ENCODE measurements at places on chromosomes 5 and 9.

DNA sequence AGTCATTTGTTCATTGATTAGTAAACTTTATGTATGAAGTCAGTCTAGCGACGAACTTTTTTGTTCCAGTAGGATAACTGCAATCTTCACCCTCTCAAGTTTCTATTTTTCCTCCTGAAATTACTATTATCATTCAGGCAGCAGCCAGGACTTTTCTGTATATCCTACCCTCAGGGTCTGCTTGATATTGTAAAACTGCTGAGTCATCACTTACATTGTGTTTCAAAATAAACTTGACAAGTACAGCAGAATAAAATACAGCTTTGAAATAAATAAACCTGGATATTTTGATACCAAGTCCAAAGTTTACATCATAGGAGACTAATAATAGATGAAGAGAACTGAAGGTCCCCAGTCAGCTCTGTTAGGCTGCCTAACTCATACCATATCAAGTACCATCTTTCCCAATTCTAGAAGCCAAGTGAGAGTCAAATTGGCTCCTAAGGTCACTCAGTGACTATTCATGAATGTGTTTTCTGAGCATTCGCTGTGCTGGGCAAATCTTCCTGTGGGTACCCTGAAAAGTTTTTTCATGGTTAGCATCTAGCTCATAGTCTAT is 234.6 kb downstream of the PARP8 start:
- no peak for DNase-seq

DNA sequence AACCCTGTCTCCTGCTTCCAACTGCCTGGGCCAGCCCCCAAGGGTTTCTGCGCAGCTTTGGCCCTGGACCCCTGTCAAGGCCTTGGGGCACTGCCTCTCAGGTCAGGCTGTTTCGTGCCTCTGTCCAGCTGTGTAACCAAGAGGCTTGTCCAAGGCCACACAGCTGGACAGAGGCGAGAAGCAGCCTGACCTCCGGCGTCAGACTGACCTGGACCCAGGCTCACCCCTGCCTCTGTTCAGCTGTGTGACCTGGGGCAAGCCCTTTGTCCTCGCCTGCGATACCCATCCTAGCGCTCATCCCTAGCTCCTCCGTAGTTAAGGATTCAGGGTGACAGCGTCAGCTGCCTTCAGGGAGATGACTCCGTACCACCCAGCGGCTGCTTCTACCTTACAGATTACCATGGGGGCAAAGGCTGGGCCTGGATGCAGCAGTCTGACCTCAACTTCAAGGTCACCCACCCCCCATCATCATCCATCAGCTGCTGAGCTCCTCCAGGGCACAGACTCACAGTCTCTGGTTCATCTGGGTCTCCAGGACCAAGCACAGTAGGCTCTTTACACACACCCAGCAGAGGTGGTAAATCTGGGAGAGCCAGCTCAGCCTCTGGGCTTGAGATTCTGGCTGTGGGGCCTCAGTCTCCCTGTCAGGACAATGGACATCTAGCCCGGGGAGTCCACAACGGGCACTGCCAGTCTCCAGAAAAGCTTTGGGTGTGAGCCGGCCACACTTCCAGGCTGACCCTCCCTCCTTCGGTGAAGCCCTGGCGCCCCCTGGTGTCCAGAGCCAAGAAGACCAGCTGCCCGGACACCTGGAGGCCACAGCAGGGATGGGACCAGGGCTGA is 7.9 kb downstream of the AK1 start:
- peak; percentile 81 for DNase-seq

- no peak for DNase-seq
Observed at GRCh38 chr5:59276917-59277372, 616.6 kb downstream of the PDE4D start.

DNA sequence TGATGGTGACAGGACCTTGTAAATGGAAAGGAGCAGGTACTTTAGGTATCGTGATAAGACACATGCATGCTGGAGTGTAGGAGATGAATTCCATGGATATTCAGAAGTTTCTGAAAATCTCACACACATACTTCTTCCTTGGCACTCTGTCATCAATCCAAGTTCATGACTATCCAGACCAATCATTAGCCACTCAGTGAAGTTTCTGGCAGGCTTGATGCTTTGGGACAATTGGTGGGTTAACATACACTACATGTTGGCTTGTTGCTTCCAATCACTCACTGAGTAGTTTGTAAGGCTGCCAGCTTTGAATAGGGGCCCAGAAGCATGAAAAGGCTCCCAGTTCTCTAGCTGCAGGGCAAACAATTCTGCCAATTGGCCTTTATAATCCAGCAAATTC is 147.6 kb downstream of the CEMIP2 start:
- no peak for DNase-seq

DNA sequence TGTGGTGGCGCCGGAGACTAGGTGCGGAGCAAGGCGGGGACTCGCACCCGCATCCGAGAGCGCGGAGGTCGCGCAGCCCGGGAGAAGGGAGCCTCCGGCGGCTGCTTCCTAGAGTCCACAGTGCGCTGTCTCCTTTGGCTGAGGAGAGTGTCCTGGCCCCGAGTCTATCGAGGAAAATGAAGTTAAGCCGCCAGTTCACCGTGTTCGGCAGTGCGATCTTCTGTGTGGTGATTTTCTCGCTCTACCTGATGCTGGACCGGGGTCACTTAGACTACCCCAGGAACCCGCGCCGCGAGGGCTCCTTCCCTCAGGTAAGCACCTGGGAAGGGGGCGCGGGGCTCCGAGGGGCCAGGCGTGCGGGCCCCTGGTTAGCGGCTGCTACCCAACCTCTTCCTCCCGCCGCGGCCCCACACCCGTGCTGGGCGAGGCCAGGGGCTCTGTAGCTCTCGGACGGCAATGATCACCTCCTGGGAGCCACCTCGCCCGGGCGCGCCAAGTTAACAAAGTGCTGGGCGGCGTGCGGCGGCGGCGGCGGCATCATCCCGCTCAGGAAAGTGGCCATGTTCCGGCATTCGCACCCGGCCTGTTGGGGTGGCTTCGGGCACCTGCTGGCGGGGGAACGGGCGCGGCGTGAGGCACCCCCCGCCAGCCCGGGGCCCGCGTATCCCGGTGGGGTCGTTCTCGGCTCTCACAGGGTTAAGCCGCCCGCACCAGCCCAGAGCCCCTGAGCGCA is 681 bp downstream of the MAN2A1 start:
- peak; percentile 56 for DNase-seq

- DNase-seq, result no peak
Observed at GRCh38 chr9:137989999-137990715, 112.6 kb downstream of the CACNA1B start.

- peak; percentile 38 for DNase-seq
Observed at GRCh38 chr5:115602591-115603125, 379 bp upstream of the TICAM2 start.

- DNase-seq, result no peak
Observed at GRCh38 chr5:148421661-148422060, 37.9 kb downstream of the FBXO38 start.

- peak; percentile 33 for DNase-seq
Observed at GRCh38 chr5:103393101-103393754, 134.7 kb downstream of the MACIR start.

DNA sequence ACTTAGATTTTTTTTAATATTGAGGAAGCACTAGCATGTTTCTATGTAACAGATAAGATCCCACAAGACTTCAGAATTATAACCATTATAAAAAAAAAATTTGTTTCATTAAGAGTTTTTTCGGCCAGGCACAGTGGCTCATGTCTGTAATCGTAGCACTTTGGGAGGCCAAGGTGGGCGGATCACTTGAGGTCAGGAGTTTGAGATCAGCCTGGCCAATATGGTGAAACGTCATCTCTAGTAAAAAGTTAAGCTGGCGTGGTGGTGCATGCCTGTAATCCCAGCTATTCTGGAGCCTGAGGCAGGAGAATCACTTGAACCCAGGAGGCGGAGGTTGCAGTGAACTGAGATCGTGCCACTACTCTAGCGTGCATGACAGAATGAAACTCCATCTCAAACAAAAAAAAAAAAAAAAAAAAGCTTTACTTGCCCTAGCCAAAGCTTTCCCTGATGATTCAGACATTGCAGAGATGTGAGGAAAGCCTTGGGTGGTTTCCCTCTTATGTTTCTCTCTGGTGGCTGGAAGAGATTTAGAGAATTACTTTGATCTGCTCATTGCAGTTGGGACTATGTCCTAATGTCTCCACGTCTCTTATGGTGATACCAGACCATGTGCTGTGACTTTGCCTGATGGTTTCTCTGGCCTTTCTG is 65.4 kb downstream of the EGFLAM start:
- peak; percentile 86 for DNase-seq

DNA sequence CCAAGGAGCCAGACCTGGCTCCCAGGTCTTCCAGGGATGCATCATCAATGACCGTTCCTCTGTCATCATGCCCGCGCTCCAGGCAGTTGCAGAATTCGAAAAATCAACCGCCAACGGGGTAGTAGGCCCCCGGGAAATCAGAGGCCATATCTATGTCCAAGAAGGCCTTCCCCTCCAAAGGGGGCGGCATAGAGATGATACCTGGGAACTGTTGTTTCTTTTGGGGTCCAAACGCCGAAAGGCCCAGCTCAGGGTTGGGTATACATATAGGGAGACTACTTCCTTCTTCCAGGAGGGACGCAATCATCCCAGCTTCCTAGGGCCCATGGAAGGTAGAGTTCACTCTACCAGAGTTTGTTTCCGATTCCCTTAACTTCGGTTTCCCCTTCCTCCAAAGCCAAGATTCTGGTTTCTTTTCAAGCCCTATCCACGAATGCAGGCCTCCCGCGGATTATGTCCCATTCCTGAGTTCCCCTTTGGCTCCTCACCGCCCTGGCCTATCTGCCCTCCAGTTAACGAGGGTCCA is 754 bp downstream of the DCAF12 start:
- DNase-seq, result peak; percentile 61

- no peak for DNase-seq
Observed at GRCh38 chr5:41524174-41524573, 13.8 kb upstream of the PLCXD3 start.

All from kidney tubule cell (primary cell).